NCI-H1092 (cell line): ENCODE measurements at places on chromosomes 7 and 10.

GRCh38 chr7:122301858-122302760, 2.4 kb downstream of the FEZF1 start:
- no peak for DNase-seq

DNA sequence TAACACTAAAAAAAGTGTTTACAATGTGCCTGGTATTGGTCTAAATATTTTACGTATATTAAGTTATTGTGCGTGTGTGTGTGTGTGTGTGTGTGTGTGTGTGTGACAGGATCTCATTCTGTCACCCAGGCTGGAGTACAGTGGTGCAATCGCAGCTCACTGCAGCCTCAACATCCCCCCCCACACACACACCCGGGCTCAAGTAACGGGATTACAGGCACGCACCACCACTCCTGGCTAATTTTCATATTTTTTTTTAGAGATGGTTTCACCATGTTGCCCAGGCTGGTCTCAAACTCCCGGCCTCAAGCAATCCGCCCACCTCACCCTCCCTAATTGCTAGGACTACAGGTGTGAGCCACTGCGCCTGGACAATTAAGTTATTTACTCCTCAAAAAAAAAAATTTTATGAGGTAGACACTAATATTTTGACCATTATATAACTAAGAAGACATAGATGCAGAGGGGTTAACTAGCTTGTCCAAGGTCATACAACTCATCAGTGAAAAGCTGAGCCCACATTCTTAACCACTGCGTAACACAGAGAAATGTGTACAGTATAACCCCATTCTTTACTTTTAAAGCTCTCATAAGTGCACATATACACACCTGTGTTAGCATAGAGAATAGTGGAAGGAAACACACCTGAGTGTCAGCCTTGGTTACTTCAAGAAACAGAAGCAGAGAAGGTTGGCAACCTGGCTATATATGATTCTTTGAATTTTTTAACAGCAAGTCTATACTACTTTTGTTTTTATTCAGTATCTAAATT, 35.0 kb downstream of the DNAJC12 start:
- DNase-seq: no peak

DNA sequence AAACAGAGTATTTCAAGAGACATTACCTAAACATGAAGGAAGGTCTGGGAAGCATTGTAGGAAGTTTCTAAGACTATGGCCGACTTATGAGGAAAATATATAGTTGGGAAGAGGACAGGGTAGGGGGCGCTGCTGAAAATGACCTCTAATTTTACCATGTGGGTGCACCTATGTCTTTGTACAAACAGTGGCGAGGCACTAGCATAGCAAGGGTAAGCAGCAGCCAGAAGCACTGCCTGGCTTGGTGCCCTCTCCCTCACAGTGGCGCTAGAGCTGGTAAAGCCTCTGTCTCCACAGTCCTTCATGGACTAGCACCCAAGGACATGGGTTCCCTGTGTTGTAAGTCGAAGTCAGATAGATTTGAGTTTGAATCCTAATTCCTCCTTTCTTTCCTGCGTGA, 461.2 kb downstream of the INHBA start:
- no peak for DNase-seq

DNA sequence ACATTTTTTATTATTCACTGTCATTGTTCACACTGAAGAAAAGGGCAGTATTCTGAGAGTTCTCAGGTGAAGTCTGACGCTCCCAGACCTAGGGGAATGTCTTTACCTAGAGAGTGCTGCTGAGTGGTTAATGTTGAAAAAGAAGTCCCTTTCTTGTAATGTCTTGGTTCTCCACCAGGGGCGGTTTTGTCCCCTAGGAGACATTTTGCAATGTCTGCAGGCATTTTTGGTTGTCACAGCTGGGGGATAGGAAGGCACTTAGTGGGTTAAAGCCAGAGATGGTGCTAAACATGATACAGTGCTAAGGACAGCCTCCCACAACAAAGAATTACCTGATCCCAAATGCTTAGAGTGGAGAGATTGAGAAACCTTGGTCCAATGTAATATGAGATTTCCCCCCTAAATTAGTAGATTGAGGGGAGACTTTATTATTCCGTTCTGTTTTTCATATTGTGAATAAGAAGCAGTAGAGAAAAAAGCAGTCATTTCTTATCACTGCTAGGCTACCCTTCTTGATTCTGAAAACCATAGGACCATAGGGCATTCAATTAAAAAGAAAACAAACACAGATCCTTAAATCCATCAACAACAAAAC, 13.1 kb downstream of the UMAD1 start:
- no peak for DNase-seq

DNA sequence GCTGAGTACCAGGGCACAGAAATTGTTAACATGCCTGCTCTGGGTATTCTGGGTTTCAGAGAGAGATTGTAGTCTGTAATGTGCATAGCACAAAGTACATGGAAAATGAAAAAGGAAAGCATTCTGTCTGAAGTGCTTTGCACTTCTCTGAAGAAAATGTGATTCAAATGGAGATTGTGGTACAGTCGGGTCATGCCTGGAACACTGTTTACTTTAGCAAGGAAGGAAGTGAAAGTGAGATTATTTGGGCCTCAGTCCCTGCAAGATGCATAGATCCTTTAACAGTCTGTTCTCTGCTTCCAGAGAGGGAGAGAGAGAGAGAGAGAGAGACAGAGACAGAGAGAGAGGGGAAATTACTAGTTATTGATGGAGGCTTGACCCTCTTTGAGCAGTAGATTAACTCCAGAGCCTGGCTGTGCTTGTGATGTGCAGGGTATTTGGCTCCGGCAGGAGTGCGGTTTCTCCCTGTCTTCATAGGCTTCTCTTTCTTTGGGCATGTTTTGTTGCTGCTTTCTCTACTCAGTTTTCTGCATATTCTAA, 5.4 kb downstream of the VWC2 start:
- no peak for DNase-seq

DNA sequence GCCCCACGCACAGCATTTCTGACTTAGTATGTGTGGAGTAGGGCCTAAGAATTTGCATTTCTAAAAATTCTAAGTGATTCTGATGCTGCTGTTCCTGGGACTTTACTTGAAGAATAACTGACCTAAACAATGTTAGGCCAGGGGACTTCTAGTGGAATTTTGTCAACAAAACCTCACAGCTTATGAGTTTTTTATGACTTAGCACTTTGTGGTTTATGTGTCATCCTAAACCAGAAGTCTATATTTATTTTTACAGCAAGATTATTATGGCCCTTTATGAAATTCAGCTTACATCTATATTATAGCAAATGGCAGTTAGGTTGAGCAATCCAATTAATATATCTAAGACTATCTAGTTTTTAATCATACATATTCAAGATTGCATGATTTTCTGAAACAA, 24.6 kb upstream of the BET1 start:
- DNase-seq: no peak

DNA sequence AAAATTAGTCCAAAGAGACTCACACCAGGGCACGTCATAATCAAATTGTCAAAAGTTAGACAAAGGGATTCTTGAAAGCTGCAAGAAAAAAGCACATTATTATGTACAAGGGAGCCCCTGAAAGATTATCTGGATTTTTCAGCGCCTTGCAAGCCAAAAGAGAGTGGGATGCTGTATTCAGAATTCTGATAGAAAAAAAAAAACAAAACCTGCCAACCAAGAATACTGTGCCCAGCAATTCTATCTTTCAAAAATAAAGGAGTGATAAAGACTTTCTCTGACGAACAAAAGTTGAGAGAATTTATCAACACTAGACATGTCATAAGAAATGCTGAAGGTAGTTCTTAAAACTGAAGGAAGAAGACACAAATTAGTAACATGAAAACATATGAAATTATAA, 240.2 kb downstream of the SNX13 start:
- DNase-seq: no peak

- no peak for DNase-seq
Measured at GRCh38 chr10:47320812-47321211, 1.4 kb upstream of the GDF2 start.

GRCh38 chr10:126521399-126521798, 133.1 kb upstream of the ADAM12 start:
- no peak for DNase-seq
